ENCODE measurements at places on chromosomes 1 and 21. TPM values are rescaled to one million over a fixed set of nuclear protein-coding genes. Genes with fewer than 3 reads are reported as not detected.

- no peak for DNase-seq
These were observed 19.6 kb downstream of the CCSAP start for GRCh38 chr1:229323201-229323600.

GRCh38 chr1:197224160-197224559, 43.9 kb upstream of the CRB1 start:
- no peak for DNase-seq

DNA sequence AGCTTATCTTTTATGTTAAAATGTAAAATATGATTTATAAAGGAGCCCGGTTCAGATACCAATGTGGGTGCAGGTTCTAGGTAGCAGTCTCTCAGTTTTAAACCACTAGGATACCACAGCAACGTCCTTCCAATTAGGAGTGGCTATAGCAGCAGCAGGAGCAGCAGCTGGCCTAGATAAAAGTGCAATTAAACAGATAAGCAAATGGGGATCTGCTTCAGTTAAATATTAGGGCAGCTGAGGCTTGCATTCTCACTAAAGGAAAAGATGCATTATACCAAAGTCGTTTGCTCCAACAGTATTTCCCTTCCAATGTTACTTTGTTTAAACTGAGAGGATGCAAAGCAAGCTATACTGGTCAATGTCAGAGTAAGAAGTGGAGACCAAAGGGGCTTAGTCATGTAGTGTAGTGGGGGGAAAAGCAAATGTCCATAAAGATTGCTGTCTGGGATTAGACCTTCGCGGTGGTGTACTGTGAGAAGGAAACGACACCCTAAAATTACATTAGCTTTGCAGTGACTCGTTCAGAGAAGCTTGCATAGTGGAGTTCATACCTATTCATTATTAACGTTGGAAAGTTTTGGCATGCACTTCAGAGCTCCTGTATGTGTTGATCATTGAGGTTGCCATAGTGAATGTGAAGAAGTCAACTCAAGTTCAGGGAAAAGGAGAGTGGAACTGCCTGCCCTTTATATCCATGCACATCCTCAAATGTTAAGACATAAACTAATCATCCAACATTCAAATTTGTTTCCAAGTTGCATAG, 272.2 kb downstream of the VAV3 start:
- DNase-seq: no peak

- DNase-seq: no peak
These were observed 271.1 kb upstream of the C1orf105 start for GRCh38 chr1:172149346-172149745.

GRCh38 chr1:86858524-86859261, 55.2 kb downstream of the SELENOF start:
- no peak for DNase-seq

DNA sequence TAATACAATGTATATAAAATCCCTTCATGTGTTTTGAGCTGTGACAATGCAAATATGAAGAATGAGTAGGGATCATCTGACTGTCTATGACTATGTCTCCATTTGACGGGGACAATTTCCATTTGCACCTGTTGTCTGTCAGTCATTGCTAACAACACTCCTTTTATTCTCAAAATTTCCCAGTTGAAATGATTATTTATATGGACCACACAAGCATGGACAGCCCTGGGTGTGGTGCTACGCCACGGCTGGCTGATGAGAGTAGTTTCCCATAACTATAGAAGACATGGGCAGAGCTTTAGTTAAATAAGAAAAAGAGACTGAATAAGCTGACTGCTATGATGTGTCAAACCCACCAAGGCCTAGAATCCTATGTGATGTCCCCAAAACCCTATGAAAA, 135.8 kb downstream of the MAP3K21 start:
- DNase-seq: no peak

GRCh38 chr1:222620566-222620965, 2.7 kb downstream of the MIA3 start:
- no peak for DNase-seq

DNA sequence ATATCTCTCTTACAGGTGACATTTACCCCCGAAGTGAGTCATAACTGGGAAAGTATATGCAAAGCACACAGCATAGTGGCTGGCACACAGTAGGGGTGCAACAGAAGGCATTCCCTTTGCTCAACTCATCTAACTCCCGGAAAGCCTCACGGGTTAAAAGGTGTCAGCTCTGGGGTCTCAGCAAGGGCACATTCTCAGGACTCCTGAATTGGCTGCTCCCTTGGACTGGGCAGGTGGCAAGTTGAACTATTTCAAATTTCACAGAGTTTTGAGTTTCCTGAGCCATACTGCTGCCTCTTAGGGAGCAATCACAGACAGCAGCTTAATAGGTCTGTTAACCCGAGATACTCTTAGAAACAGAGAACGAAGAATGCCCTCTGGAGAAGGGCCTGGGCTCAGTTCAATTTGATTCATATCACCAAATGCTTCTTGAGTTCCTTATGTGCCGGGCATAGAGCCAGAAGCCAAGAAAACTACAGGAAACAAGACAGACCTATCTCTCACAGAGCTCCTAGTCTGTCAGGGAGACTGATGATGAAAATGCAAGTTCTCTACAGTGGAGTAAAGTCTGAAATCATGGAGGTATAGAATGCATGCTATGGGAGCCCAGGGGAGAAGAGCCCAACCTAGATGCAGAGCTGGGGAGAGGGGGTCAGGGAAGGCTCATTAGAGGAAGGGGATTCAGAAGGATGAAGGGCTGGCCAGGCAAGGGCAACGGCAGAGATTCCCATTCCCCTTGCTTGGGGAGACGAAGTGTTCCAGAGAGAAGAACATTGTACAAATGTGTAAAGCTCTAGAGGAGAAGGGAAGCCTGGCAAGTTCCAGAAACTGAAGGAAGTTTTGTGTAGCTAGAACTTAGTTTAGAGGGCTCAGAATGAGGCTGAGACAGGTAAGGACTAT, 143.9 kb upstream of the HMGB4 start:
- no peak for DNase-seq

DNA sequence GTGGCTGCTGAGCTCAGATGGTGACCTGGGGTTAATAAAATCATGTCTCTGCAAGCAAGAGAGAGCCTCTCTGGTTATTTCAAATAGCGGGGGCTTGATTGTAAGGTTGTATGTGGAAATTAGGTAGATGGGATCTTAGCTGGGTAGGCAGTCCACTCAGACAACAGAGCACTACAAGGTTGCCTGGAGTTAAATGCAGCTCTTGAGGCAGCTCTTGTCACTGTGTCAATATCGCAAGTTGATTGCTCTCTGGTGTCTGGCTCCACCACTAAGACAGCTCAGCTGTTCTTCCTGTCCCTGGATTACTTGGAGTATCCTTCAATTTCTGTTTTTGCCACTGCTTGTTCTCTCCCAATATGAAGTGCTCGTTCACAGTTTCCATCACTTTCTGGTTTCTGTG, 93.8 kb downstream of the C21orf91 start:
- no peak for DNase-seq

DNA sequence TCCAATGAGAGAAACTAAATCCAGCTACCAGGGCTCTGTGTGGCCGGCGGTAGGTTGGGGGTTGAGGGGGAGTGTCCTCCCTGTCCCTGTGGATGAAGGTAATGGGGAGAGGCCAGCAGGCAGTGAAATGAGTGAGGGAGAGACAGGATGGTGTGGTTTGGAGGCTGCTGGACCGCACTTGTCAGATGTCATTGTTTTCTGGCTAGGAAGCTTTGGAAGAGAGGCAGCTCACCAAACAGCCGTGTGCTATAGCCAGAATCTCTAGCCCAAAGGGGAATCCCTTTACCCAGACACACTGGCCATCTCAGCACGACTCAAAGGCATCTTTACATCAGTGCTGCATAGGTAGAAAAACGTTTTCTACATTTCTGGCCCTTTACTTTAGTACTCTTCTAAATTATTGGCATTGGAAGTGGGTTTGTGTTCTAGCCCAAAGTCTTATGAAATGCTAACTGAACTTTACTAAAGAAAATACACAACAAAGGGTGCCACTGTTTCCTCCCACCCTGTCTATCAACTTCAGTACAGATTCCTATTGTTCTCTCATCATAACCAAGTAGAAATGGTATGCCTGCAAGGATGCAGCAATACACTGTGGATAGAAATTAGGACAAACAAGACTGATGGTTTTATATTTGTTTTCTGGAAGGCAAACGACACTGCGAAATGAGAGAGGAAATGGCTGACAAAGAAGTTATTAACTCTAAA, 95.9 kb upstream of the COA6 start:
- DNase-seq: no peak

DNA sequence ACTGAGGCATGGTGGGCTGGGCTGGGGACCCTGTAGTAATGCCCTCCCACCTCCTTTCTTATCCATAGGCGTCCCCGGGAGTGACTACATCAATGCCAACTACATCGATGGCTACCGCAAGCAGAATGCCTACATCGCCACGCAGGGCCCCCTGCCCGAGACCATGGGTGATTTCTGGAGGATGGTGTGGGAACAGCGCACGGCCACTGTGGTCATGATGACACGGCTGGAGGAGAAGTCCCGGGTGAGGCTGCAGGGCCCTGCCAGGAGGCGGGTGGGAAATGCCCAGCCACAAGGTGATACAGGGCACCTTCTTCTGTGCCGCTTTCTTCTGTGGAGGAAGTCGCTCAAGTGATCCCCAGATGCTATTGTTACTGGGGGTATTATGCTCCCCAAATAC, 32.3 kb upstream of the KDM4A start:
- no peak for DNase-seq

GRCh38 chr1:210262167-210262896, 29.7 kb downstream of the SERTAD4 start:
- no peak for DNase-seq

The HCN3 gene
- total RNA-seq: 11.2 TPM

The SAMSN1 gene
- 2.8 TPM for total RNA-seq

The TTC24 gene
- total RNA-seq: not detected

The ACOT11 gene
- total RNA-seq: 59.7 TPM

The MYBPH gene
- total RNA-seq: not detected

The TRIM46 gene
- 0.28 TPM for total RNA-seq

The CD160 gene
- total RNA-seq: 0.73 TPM
